ENCODE measurements at places on chromosomes 12 and 14.
A peak's percentile ranks its signal among the peaks of the same experiment; 100 is the strongest.

DNA sequence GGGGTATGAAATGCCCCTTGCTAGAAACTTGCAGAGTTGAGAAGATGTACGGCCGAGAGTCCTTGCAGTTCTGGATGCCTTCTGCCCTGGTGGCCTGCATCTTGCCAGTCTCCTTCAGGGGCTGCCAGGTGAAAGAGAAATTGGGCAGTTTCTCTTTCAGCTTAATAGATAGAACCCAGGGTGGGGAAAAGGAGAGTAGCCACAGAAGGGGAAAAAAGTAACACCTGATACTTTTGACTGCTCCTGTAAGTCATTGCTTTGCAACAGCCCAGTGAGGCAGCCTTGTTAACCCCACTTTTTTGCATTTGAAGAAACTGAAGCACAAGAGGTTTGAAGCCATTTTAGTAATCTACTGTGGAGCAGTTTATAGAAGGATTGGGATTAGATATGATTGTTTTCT is 27.6 kb downstream of the TDP1 start:
- no peak for DNase-seq

DNA sequence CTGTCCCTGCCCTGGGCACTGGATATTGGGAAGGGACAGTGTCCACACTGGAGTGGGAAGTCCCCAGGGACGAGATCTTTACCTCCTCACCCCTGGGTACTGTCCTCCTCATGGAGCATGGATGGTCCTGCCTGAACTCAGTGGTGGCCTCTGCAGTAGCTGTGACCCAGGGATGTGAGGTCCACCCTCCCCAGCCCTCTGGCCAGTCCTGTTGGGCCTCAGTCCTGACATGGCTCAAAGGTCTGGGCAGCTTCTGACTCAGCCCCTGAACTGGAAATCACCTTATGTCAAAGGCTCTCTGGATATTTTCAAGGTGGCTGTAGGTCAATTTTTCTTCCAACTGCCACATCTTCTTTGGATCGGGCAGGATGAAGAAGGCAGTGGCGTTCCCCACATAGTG is 24.4 kb downstream of the SERPINA1 start:
- DNase-seq: no peak

GRCh38 chr12:25701290-25701689 is 148.2 kb upstream of the LMNTD1 start:
- DNase-seq: no peak

- no peak for DNase-seq
Measured at GRCh38 chr12:96226801-96227348, 32.7 kb downstream of the ELK3 start.

- no peak for DNase-seq
Measured at GRCh38 chr12:46267575-46267824, 1.3 kb downstream of the SLC38A1 start.

DNA sequence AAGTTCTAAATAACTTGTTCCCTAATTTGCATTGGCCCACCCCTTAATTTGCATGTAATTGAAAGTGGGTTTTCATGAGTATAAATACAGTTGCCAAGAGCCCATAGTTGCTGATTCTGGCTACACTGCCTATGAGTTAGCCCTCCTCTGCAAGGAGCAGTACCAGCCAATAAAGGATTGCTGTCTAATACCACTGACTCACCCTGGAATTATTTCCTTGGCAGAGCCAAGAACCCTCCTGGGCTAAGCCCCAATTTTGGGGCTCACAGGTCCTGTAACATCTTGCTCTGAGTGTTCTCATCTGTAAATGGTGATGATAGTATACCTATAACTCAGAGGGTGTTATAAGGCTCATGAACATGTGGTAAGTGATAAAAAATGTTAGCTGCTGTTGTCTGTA is 6.8 kb downstream of the TTC8 start:
- DNase-seq: peak; percentile 52

GRCh38 chr12:131832321-131833231 is 4.4 kb downstream of the MMP17 start:
- DNase-seq: peak; percentile 39

- DNase-seq: no peak
Measured at GRCh38 chr12:49885118-49885517, 18.6 kb downstream of the FAIM2 start.

GRCh38 chr12:47715393-47715876 is 9.6 kb upstream of the RPAP3 start:
- DNase-seq: no peak

DNA sequence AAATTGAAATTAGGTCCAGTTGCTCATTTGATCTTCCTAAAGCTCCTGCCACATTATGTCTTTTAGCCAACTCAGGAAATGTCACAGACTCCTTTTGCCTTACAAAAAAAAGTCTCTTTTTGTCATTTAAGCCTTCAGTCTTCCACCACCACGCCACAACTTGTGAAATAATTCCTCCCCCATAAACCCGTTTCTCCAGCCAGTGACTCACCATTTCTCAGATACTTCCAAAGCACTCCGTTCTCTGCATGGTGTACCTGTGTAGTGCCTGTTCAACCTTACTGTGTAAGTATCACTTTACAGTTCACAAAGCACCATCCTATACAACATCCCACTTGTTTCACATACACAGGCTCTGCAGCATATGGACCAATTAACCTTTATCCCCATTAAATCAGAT is 139.5 kb upstream of the AEBP2 start:
- no peak for DNase-seq

DNA sequence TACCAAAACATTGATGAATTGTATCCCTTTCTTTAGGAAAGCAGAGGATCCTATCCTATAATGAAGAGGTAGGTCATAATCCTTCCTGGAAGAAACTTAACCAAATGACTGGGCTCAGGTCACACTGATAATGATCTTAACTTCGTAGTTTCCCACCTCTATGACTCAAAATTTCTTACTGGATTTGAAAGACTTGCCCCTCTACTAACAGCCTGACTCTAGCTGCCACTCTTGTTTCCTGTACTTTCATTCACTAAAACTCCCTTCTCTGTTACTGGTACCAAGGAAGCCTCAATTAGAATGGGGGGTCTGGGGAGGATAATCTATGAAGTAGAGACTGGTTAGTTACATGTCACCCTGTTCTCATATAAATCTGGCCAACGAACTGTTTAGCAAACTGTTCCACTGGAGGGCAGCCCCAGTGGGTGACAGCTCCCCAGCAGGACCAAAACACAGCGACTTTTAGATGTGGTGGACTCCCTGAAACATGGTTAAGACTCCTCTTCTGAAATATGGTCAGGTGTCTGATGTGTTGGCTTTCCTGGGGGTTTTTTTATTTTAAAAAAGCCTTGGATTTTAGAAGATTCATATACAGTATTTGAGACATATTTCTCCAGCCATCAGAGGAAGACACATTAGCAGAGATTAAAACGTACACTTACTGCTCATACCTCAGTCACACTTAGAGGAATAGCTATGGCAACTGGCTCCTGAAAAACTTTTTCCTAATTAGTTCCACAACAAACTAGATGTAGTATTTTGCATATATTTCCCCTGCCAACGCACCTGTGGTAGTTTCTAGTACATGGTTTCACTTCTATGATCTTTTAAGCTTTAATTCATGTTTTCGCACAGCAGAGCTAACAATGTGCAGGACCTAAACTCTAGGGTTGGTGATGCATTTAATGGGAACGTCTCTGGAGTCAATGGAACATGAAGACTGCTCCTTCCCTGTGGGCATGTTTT is 72.3 kb downstream of the ACADS start:
- no peak for DNase-seq

DNA sequence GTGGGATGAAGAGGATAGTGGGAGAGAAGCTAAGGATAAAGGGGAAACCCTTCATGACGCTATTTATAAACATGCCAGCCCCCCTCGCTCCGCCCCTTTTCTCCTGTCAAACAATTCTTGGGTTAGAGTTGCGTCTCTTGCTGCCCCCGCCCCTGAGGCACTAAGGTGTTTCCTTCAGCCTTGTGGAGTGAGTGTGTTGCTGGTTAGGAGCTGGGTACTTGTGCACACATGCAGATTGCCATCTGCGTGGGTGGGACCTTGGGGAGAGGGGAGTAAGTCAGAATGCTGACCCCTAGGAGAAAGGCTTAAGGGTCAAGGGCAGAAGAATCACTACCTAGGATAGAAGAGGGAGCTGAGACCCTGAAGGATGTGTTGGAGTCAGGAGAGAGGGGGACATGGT is 5.4 kb downstream of the FOXJ2 start:
- no peak for DNase-seq

DNA sequence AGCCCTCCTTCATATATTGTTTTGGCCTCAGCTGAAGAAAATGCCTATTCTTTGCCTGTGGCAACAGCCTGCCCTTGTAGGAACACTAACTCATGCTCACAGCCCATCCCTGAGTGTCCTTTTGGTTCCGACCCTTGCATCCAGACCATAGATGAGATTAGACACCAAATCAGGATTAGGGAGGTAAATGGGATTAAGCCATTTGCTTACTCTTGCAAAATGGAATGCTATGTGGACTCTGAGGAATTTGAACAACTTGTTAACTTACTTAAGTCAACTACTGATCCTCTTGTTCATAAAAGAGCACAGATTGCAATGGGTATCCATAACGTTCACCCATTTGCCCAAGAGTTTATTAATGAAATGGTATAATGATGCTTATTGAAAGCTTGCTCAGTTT is 27.3 kb downstream of the TSHR start:
- DNase-seq: no peak

GRCh38 chr12:113970211-113970610 is 4.1 kb upstream of the RBM19 start:
- no peak for DNase-seq

DNA sequence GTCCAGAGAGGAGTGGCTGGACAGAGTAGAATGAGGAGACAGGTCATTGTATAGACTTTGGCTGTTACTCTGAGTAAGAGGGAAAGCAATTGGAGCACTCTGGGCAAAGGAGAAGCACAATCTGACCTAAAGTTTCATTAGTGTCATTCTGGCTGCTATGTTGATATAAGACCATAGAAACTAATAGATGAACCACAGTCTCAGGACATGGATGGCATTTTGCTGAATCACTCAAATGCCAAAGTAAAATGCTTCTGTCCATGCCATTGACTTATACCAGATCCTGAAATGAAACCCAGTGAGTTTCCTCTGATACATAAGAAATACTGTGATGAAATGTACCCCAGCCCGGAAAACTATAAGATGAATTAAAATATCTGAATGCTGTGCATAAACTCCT is 65.8 kb upstream of the COCH start:
- no peak for DNase-seq

- DNase-seq: no peak
Measured at GRCh38 chr12:52499806-52500560, 6.9 kb upstream of the KRT6A start.

DNA sequence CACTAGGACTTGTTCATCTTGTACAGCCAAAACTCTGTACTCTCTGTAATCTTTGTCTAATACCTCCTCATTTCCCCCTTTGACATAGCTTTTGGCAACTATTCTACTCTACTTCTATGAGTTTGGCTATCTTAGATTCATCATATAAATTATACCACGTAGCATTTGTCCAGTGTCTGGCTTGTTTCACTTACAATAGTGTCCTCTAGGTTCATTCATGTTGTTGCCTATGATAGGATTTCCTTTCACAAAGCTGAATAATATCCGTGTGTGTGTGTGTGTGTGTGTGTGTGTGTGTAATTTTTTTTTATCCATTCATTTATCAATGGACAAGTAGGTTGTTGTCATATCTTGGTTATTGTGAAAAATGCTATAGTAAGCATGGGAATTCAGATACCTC is 209.5 kb downstream of the KCNC2 start:
- DNase-seq: no peak
